ENCODE measurements at places on chromosomes 12 and 14.

GRCh38 chr12:28086521-28087155, 103.6 kb upstream of the CCDC91 start:
- DNase-seq = no peak

DNA sequence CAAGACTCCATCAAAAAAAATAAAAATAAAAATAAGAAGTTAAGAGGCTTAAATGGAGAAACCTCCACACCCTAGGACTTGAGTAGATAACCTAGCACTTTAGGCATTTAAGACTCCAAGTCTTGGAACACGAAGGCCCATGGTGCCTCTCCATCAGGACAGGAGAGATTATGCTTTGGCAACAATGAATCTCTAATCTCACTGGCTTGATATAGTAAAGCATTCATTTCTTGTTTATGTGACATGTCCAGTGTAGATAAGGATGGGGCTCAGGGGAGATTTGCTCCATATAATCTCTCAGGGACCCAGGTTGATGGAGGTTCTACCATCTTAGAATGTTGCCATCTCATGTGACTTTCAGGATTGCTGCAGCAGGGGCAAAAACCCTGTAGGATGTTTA, 117.7 kb upstream of the FUT8 start:
- no peak for DNase-seq

- DNase-seq = no peak
Observed at GRCh38 chr12:81252228-81252627, 174.3 kb downstream of the ACSS3 start.

GRCh38 chr12:94596596-94596995, 53.8 kb downstream of the TMCC3 start:
- DNase-seq = no peak

DNA sequence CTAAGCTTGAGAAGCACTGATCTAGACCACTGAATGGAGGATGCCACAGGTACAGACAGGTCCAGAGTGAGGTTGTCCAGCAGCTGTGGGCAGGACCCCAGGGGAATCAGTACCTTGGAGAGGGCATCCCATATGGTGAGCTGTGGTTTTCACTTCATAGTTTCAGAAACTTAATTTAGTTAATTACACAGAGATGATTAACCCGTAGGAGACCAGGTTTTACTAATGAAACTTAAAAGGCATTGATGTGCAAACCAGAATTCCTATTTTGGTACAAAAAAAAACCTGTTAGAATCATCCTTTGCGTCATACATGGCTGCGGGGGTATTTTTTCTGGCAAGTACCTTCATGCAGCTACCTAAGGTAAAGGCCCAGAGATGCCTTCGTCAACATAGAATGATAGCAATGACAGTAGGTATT, 159.3 kb downstream of the DACT1 start:
- no peak for DNase-seq

DNA sequence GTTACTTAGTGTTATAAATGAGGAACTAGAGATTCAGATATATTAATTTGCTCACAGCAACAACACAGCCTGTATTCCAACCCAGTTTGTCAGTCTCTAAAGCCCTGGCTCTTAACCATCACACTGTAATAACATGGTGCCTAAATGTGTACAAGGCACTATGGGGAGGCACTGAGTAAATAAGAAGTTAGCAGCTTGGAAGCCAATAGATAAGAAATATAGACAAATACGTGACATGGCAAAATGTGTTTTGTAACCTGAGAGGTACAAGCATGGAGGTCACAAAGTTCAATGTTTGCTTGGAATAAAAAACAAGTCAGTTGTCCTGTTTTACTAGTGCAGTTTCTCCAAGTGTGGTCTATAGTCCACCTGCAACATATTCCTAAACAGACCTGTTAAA, 16.3 kb upstream of the SLCO1A2 start:
- no peak for DNase-seq

DNA sequence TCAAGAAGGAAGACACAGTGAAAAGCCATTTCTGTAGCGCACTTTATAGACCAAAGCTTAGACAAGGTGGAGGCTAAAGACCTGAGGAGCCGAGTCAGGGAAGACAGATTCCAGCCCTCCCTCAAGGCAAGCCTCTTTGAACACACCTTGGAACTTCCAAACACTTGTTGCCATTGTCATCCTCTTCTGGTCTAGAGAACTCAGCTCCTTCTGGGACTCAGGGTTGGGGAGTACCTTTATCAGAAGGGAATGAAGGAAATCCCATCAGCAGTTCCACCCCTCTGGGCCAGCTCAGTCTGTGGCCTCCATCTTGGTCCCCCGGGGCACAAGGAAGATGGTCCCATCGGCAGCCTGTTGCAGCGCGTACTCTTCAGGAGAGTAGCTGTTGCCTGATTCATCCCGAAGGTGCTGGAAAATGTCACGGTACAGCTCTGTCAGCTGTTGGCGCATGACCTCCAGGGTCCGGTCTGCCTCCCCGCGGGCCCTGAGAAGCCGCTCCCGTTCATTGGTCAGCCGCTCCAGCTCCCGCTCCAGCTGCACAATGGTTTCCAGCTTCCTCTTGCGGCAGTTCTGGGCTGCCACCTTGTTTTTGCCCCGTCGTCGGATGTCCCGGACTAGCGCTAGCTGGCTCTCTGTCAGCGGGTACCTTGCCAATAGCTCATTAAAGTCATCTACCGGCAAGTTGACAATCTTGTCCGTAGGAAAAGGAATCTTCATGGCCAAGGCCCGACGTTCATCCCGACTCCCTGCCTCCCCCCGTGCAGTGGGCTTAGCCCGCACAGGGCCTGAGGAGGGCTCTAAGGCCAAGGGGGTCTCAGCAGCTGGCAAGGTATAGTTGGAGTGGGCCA, 8.5 kb downstream of the NFE2 start:
- no peak for DNase-seq

GRCh38 chr14:60164404-60164711, 840 bp downstream of the DHRS7 start:
- DNase-seq = no peak
